Liver (tissue), 10 donors: ENCODE measurements at places on chromosomes 7 and 10. TPM values are rescaled to one million over a fixed set of nuclear protein-coding genes. Genes with fewer than 3 reads are reported as not detected.

SPDYE6 gene
- total RNA-seq, result not detected

- H3K4me3 ChIP-seq, result no peak overlapping the region
- H3K36me3 ChIP-seq, result peaks cover 2% of the 10 kb centered on the region
- no peak for DNase-seq
- H3K27ac ChIP-seq, result no peak overlapping the region
- H3K27me3 ChIP-seq, result no peaks in the 10 kb centered on the region
- no peaks in the 10 kb centered on the region for H3K4me1 ChIP-seq
Observed at GRCh38 chr7:50646069-50646468, 80.9 kb upstream of the DDC start.

- no peak overlapping the region for H3K27ac ChIP-seq
- H3K4me1 ChIP-seq, result no peaks in the 10 kb centered on the region
- H3K27me3 ChIP-seq, result no peaks in the 10 kb centered on the region
- H3K4me3 ChIP-seq, result no peak overlapping the region
Observed at GRCh38 chr7:121360564-121360963, 31.8 kb downstream of the WNT16 start.

- no peaks in the 10 kb centered on the region for H3K36me3 ChIP-seq
- H3K27ac ChIP-seq, result no peak overlapping the region
- DNase-seq, result no peak
- H3K4me3 ChIP-seq, result no peak overlapping the region
Observed at GRCh38 chr7:49597805-49598204, 175.6 kb upstream of the VWC2 start.

DNA sequence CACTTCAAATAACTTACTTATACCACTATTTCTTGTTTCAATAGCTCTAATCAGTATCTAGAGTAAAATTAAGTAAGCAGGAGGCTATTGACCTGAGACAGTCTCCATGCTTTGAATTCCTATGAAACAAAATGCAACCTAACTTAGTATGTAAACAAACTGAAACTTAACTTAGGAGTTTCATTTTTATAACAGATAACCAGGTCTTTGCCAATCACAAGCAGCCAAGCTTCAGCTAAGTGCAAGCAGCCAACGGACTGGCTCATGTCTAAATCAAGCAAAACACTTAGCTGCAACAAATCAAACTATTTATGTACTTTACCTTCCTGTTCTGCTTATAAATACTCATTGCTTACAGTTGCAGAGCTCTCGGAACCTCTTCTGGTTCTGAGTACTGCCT lies 4.4 kb upstream of the GSTK1 start:
- no peaks in the 10 kb centered on the region for H3K27me3 ChIP-seq
- H3K36me3 ChIP-seq, result no peaks in the 10 kb centered on the region
- H3K27ac ChIP-seq, result peak overlapping the region; percentile 28
- DNase-seq, result no peak
- H3K4me1 ChIP-seq, result peaks cover 3% of the 10 kb centered on the region

GRCh38 chr10:130758529-130758928 lies 553.0 kb downstream of the TCERG1L start:
- no peak overlapping the region for H3K4me3 ChIP-seq
- no peaks in the 10 kb centered on the region for H3K36me3 ChIP-seq
- DNase-seq, result no peak
- H3K4me1 ChIP-seq, result no peaks in the 10 kb centered on the region
- H3K27me3 ChIP-seq, result no peaks in the 10 kb centered on the region

DNA sequence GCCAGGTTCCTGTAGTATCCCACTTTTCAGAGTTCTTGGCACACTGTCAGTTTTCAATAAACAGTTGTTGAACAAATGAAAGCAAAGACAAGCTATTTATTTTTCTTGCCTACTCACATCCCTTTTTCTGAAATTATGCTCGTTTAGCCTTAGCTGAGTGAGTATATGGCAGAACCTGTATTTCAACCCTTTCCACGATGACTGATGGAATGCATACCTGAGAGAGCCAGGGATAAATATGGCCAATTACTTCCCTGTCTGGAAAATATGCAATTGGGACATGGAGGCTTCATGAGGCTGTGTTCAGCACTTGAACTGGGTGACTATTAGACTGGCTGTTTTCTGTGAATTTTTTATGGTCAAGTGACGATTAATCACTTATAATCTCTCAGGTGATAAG lies 144.5 kb upstream of the POT1 start:
- no peak for DNase-seq
- no peak overlapping the region for H3K4me3 ChIP-seq
- no peaks in the 10 kb centered on the region for H3K27me3 ChIP-seq

GRCh38 chr7:80385508-80385907 lies 126.4 kb downstream of the GNAT3 start:
- peak overlapping the region; percentile 63 for H3K27ac ChIP-seq
- no peaks in the 10 kb centered on the region for H3K36me3 ChIP-seq
- H3K4me1 ChIP-seq, result peaks cover 8% of the 10 kb centered on the region
- DNase-seq, result no peak
- no peak overlapping the region for H3K4me3 ChIP-seq

GIMAP5 gene
- total RNA-seq, result 11.1 TPM

GRCh38 chr10:110643653-110644597 lies at the start of gene RBM20:
RBM20 (plus strand) TSS chr10:110644336; CDS start chr10:110644455, 119 bp downstream.
- H3K27ac ChIP-seq, result no peak within 1 kb of the TSS
- H3K36me3 ChIP-seq, result no peaks in the 10 kb centered on the region
- peak within 1 kb of the TSS; percentile 31 for H3K4me3 ChIP-seq
- peaks cover 18% of the 10 kb centered on the region for H3K27me3 ChIP-seq
- DNase-seq, result no peak

FKBP6 gene
- not detected for total RNA-seq

- no peaks in the 10 kb centered on the region for H3K4me1 ChIP-seq
- H3K4me3 ChIP-seq, result no peak overlapping the region
- H3K36me3 ChIP-seq, result no peaks in the 10 kb centered on the region
- DNase-seq, result no peak
- H3K27me3 ChIP-seq, result no peaks in the 10 kb centered on the region
Observed at GRCh38 chr7:38274486-38274885, 1.1 kb upstream of the TARP start.

GRCh38 chr10:108452533-108452932 lies 1288.0 kb upstream of the SORCS1 start:
- no peak overlapping the region for H3K4me3 ChIP-seq
- no peaks in the 10 kb centered on the region for H3K4me1 ChIP-seq
- no peak overlapping the region for H3K27ac ChIP-seq
- no peaks in the 10 kb centered on the region for H3K27me3 ChIP-seq

- no peak overlapping the region for H3K27ac ChIP-seq
- no peak overlapping the region for H3K4me3 ChIP-seq
- H3K4me1 ChIP-seq, result no peaks in the 10 kb centered on the region
- no peaks in the 10 kb centered on the region for H3K36me3 ChIP-seq
- DNase-seq, result peak; percentile 75
- H3K27me3 ChIP-seq, result no peaks in the 10 kb centered on the region
Observed at GRCh38 chr10:124539935-124540641, 78.5 kb downstream of the LHPP start.

MACC1 gene
- 1.0 TPM for total RNA-seq

DNA sequence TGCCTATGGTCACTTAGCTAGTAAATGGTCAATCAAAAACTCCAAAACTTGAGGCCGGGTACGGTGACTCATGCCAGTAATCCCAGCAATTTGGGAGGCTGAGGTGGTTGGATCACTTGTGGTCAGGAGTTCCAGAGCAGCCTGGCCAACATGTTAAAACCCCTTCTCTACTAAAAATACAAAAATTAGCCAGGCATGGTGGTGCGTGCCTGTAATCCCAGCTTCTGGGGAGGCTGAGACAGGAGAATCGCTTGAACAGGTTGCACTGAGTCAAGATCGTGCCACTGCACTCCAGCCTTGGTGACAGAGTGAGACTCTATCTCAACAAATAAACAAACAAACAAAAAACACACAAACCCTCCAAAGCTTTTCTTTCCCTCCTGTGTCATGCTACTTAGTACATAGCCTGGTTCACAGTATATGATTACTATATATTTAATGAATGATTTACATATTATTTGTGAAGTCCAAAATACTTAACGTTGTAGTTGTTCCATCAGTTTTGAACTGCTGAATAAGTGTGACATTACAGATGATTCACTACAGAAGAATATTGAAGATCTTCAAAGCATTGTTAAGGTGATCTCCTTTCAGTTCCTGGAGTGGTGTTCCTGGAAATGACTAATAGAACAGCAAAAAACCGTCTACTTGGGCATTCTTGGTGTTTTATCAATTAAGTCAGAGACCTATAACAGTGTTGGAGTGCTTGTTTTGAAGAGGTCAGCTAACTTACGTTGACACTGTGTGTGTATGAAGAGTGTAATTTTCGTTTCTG lies 72.9 kb downstream of the ADK start:
- DNase-seq, result no peak
- no peaks in the 10 kb centered on the region for H3K36me3 ChIP-seq
- no peak overlapping the region for H3K4me3 ChIP-seq
- no peaks in the 10 kb centered on the region for H3K27me3 ChIP-seq
- no peak overlapping the region for H3K27ac ChIP-seq

SP8 gene
- total RNA-seq, result not detected

DNA sequence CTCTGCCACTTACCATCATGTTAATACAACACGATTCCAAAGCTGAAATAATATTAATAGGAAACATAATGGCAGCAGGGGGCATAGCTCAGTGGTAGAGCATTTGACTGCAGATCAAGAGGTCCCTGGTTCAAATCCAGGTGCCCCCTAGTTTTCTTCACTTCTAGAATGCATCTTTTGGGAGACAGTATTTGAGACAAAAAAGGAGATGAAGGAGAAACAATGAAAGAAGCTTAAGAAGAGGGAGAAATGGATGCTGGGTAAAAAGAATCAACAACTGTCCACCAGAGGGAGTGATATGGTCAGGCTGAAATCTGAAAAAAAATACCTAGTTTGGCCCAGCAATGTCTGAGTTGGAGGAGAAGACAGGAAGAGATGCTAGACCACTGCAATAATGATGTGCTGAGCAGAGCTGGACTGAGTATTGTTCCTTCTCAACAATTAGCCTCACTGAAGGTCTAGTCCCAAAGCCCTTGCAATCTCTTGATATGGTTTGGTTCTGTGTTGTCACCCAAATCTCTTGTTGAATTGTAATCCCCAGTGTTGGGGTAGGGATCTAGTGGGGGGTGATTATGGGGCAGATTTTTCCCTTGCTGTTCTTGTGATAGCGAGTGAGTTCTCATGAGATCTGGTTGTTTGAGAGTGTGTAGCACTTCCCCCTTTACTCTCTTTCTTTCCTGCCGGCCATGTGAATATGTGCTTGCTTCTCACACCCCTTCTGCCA lies 48.3 kb downstream of the ZNF783 start:
- no peaks in the 10 kb centered on the region for H3K4me1 ChIP-seq
- no peaks in the 10 kb centered on the region for H3K36me3 ChIP-seq
- DNase-seq, result no peak
- H3K4me3 ChIP-seq, result no peak overlapping the region
- H3K27ac ChIP-seq, result no peak overlapping the region
- no peaks in the 10 kb centered on the region for H3K27me3 ChIP-seq

DNA sequence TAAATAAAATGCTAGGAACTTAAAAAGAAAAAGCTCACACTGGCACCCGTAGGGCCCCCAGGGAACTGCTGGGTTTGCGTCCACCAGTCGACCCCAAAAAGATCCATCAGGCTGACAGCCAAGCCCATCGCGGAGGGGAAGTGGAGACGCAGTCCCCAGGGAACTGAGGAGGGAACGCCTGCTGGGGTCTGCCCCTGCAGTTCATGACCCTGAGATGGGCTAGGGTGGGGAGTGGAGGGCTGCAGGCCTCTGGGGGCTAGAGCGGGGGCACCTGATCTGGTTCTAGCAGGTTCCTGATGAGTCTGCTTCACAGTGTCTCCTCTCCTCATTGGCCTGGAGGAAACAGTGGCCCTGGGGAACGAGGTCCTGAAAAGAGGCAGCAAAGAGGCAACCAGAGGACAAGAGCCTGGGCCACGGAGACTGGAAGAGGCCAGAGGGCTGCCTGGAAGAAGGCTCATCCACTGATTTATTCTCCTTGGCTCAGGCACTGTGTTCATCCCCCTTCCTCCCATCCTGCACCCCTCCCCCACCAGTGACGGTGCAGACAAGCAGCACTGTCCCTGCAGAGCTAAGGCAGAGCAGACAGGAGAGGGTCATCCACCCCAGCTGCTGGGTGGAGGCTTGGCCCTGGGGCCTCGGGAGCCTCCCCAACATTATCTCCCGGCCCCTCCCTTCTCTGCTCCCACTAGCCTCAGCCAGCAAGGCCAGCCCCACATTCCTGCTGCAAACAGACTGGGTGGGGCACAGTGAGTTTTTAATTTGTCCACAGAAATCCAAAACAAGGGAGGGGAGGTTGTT lies 24.7 kb upstream of the HSPA12A start:
- no peak overlapping the region for H3K27ac ChIP-seq
- H3K27me3 ChIP-seq, result no peaks in the 10 kb centered on the region
- DNase-seq, result no peak
- H3K36me3 ChIP-seq, result no peaks in the 10 kb centered on the region
- no peak overlapping the region for H3K4me3 ChIP-seq

ZPBP gene
- 0.14 TPM for total RNA-seq

- H3K4me1 ChIP-seq, result no peaks in the 10 kb centered on the region
- no peaks in the 10 kb centered on the region for H3K36me3 ChIP-seq
- DNase-seq, result no peak
- no peak overlapping the region for H3K4me3 ChIP-seq
Observed at GRCh38 chr10:93954726-93955363, 38.9 kb upstream of the PLCE1 start.

SLC26A5 gene
- 0.09 TPM for total RNA-seq

- no peaks in the 10 kb centered on the region for H3K27me3 ChIP-seq
- peak overlapping the region; percentile 68 for H3K27ac ChIP-seq
- H3K4me1 ChIP-seq, result no peaks in the 10 kb centered on the region
- peak; percentile 61 for DNase-seq
Observed at GRCh38 chr7:140540136-140540777, 61.0 kb upstream of the MKRN1 start.

KCP gene
- total RNA-seq, result 0.05 TPM

DNA sequence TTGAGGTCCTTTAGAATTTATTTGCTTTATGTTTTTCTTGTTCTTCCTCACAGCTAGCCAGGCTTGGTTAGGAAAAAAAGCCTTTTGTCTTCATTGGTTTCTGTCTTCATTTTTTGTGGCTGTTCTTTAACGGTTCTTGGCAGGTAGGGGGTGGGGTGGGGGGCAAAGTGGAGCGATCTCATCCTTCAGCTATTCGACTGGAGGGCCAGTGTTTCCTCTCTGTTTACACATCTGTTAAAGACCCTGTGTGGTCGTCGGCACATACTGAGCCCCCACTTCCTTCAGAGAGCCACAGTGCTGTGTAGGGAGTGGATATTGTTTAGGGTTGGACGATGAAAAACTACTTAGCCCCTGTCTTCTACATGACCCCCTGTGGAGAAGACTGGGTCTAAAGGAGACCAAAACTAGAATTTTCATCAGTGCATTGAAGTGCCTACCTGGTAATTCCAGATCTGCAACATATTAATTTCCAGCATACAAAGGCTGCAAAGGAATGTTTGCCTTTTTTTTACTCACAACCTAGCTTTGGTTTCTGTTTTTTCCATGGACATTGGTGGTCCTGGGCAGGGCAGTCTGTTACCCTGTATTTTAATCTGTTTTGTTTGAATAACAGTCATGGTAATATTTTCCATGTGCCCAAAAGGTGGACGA lies 29.0 kb downstream of the PRPF18 start:
- no peaks in the 10 kb centered on the region for H3K27me3 ChIP-seq
- no peak overlapping the region for H3K4me3 ChIP-seq
- no peaks in the 10 kb centered on the region for H3K4me1 ChIP-seq
- peaks cover 29% of the 10 kb centered on the region for H3K36me3 ChIP-seq
- no peak overlapping the region for H3K27ac ChIP-seq

- H3K27ac ChIP-seq, result no peak overlapping the region
- no peaks in the 10 kb centered on the region for H3K4me1 ChIP-seq
- no peak for DNase-seq
- H3K4me3 ChIP-seq, result no peak overlapping the region
- no peaks in the 10 kb centered on the region for H3K36me3 ChIP-seq
Observed at GRCh38 chr10:17805330-17805729, 3.8 kb upstream of the MRC1 start.

SAP25 gene
- not detected for total RNA-seq
